Diencephalon (tissue), 1 donor: ENCODE measurements at places on chromosomes 4 and X. TPM values are rescaled to one million over a fixed set of nuclear protein-coding genes. Genes with fewer than 3 reads are reported as not detected.

PLXNB3 gene
- 4.6 TPM for total RNA-seq

ADH1B gene
- 0.23 TPM for total RNA-seq

HOPX gene
- total RNA-seq, result 65.7 TPM

SLC49A3 gene
- total RNA-seq, result 0.92 TPM

FDCSP gene
- not detected for total RNA-seq
